ENCODE measurements at places on chromosomes 16 and 17. TPM values are rescaled to one million over a fixed set of nuclear protein-coding genes. Genes with fewer than 3 reads are reported as not detected.
A peak's percentile ranks its signal among the peaks of the same experiment; 100 is the strongest.

DNA sequence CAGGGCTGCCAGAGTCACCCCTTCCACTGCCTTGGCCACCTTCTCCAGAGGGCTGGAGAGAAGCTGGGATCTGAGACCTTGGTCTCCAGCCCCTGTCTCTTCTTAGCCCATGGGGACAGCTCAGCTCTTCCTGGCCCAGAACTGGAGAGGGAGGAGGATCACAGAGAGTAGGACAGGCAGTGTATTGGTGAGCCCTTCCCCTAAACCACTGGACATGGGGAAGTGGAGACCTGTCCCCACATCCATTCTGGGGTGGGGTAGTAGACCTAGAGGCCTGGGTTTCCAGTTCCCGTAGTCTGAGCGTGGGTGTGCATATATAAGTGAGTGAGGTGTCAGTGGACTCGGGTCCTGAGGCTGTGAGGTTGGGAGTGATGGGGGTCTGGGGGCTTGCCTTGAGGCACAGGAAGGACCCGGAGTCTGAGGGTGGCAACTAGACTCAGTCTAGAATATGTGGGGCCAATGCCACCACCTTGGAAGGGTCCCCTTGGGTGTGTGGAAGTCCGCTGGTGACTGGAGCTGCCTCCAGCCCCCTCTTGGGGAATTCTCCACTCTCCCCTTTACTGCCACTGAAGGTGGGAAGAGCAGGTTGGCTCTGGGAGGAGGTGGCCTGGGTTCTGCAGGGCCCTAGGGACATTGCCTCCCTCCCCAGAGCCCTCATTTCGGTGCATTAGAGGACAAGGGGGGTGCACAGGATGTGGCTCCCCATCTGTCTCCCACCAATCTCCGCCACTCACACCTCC, 19.9 kb downstream of the GJD3 start:
- no peak for DNase-seq

DNA sequence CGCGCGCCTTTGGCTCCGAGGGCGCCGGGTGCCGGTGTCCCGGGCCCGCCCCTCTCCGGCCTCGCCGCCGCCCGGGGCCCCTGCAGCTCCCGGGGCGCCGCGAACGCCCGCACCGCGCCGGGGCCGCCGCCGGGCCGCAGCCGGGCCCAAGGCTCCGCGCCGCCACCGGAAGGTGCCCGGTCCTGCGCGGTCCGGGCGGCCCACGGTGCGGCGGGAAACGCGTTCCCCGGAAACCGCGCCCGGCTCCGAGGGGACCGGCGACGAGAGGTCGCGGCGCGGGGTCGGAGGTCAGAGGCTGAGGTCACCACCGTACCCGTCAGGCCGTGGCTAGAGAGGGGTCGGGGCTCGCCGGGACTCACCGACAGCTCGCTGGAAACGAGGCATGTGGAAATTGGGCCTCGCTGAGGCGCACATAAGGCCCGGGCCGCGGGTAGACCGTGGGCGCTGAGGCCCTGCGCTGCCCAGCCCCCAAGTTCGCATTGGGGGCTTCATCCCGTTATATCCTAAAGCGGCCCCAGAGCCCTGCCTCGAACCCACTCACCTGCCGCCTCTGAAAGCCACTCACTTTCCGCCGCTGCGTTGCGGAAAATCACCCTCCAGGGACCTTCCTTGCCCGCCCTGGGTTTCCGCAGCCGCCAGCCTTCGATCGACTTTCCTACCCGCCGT, at the start of gene DUS1L:
DUS1L (minus strand) TSS at position 167 of the 666 bp plus-strand sequence. CDS start 745 bp downstream, outside the sequence.
- DNase-seq: peak; percentile 88

DNA sequence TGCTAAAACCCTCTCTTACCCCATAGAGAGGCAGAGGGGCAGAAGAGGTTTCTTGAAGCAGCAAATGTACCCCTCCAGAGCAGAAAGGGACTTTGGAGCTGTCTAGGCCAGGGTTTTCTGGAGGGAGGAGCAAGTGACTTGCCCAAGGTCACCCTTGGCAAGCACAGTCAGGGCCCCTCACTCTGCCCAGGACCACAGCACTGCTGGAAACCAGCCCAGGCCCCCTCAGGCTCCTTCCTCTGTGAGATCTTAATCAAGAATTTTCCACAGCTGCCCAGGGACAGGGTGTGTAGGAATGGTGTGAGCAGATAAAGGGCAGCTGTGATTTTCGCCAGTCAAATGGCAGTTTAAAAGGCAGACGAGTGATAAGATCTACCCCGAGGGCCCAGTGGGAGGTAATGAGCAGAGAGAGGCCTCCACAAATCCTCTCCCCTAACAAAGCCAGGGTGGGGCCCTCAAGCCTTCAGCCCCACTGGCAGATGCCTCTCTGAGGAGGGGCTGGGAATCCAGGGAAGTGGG, 3.9 kb upstream of the SLC12A3 start:
- no peak for DNase-seq

Gene ASPHD1
- total RNA-seq: 0.50 TPM

GRCh38 chr17:58534901-58535421, 20.5 kb upstream of the MTMR4 start:
- DNase-seq: peak; percentile 71

Gene PRSS36
- 2.2 TPM for total RNA-seq

DNA sequence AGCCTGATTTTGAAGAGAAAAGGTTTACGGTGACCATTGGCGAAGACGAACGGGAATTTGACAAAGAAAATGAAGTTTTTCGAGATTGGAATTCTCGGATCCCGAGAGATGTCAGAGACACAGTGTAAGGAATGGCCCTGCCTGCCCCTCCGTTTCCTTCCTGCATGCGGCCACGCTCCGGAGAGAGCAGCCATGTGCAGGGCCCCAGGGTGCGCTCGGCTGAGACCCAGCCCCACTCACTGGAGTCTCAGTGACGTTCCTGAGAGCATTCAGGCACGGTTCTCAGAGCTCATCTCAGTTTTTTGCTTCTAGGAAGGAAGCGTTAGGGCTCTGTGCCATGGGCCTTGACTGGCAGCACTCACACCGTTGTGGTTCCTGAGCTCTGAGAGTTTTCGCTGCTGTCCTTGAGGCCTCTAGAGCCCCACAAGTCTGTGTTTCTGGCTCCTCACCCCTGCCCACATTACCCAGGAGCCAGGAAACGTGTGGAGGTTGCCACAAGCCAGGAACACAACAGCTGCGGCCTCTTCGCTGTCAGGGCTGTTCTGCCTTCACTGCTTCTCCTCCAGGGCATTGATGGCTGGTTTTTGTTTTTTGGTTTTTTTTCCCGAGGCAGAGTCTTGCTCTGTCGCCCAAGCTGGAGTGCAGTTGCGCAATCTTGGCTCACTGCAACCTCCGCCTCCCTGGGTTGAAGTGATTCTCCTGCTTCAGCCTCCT, 29.8 kb downstream of the ZC3H18 start:
- peak; percentile 57 for DNase-seq

DNA sequence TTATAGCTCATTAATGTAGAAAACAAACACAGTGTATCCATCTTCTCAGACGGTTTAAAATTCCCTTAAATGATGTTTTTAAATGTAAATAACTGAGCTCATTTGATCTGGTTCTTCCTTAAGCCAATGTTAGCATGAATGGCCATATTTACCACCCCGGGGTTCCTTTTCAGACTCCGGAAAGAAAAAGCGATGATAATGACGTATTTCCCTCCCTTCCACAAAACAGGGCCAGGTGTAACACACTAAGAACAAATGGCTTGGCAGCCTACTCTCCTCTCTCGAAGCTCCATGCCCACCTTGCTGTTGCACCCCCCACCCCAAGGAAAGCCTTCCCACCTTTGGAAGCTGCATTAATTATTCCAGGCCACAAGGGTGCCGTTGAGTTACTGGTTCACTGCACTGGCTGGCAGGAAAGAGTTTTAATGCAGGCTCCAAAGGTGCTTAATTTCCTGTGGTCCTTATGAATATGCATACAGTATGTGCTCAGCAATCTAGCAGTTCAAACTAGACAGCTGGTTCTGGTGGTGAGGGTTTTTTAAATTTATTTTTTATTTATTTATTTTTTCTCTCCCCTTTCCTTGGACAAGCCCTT, 378.9 kb downstream of the WWOX start:
- DNase-seq: no peak

Gene MT1A
- 1.6 TPM for total RNA-seq
